ENCODE measurements at places on chromosomes 6 and 20. TPM values are rescaled to one million over a fixed set of nuclear protein-coding genes. Genes with fewer than 3 reads are reported as not detected.

Gene F13A1
- not detected for polyA plus RNA-seq

Gene COX4I2
- polyA plus RNA-seq: not detected

Gene TNF
- polyA plus RNA-seq: not detected

Gene SIRPG
- polyA plus RNA-seq: not detected

Gene HLA-DRB1
- polyA plus RNA-seq: not detected
